ENCODE measurements at places on chromosomes 4 and X. TPM values are rescaled to one million over a fixed set of nuclear protein-coding genes. Genes with fewer than 3 reads are reported as not detected.

HS3ST1 gene
- 1.6 TPM for polyA plus RNA-seq

SLITRK4 gene
- 14.3 TPM for polyA plus RNA-seq

SCOC gene
- polyA plus RNA-seq, result 172 TPM

TSPAN6 gene
- 177 TPM for polyA plus RNA-seq

TEX13D gene
- not detected for polyA plus RNA-seq

RNF128 gene
- 12.0 TPM for polyA plus RNA-seq

FAM53A gene
- polyA plus RNA-seq, result 2.3 TPM

STATH gene
- 0.69 TPM for polyA plus RNA-seq

MAGEC2 gene
- not detected for polyA plus RNA-seq

PAGE4 gene
- polyA plus RNA-seq, result 1.6 TPM

MSX1 gene
- 1.1 TPM for polyA plus RNA-seq

BANK1 gene
- polyA plus RNA-seq, result 2.0 TPM

LIMCH1 gene
- polyA plus RNA-seq, result 139 TPM

SMR3B gene
- not detected for polyA plus RNA-seq

PTPN13 gene
- 115 TPM for polyA plus RNA-seq

LUZP4 gene
- not detected for polyA plus RNA-seq

PGRMC1 gene
- polyA plus RNA-seq, result 346 TPM

ZGRF1 gene
- 11.6 TPM for polyA plus RNA-seq

DBET gene
- polyA plus RNA-seq, result not detected

ABCG2 gene
- polyA plus RNA-seq, result 6.7 TPM

KDM5C gene
- 69.2 TPM for polyA plus RNA-seq

CETN2 gene
- 135 TPM for polyA plus RNA-seq

CXCL3 gene
- polyA plus RNA-seq, result 0.35 TPM

PABPC1L2A gene
- polyA plus RNA-seq, result not detected

GPR173 gene
- polyA plus RNA-seq, result 14.5 TPM

HPGDS gene
- polyA plus RNA-seq, result 4.0 TPM

SYN1 gene
- 6.7 TPM for polyA plus RNA-seq

NUP62CL gene
- polyA plus RNA-seq, result 10.8 TPM

MAGEA3 gene
- not detected for polyA plus RNA-seq

GPM6B gene
- 19.0 TPM for polyA plus RNA-seq

TRPC3 gene
- 0.97 TPM for polyA plus RNA-seq

F8A2 gene
- polyA plus RNA-seq, result not detected

PCDH10 gene
- 4.2 TPM for polyA plus RNA-seq

SSX4B gene
- not detected for polyA plus RNA-seq

SLC4A4 gene
- polyA plus RNA-seq, result 70.4 TPM

FRG1 gene
- polyA plus RNA-seq, result 60.6 TPM

OTOP1 gene
- polyA plus RNA-seq, result 0.05 TPM

ZFP92 gene
- polyA plus RNA-seq, result 0.82 TPM

ARHGAP36 gene
- 0.10 TPM for polyA plus RNA-seq

TMEM156 gene
- 4.4 TPM for polyA plus RNA-seq

PNMA3 gene
- polyA plus RNA-seq, result 27.2 TPM

MAOB gene
- 59.9 TPM for polyA plus RNA-seq

MAGEB10 gene
- polyA plus RNA-seq, result not detected

SPACA5 gene
- 0.26 TPM for polyA plus RNA-seq

All from right renal pelvis (tissue), 4 donors.